LoVo (cell line): ENCODE measurements at places on chromosomes 1 and 21.

GRCh38 chr1:159900086-159900680 is at the start of gene CFAP45:
TSS of gene CFAP45 (minus strand) at chr1:159900165. CDS start at chr1:159900098, 67 bp downstream.
- DNase-seq = peak; percentile 68

DNA sequence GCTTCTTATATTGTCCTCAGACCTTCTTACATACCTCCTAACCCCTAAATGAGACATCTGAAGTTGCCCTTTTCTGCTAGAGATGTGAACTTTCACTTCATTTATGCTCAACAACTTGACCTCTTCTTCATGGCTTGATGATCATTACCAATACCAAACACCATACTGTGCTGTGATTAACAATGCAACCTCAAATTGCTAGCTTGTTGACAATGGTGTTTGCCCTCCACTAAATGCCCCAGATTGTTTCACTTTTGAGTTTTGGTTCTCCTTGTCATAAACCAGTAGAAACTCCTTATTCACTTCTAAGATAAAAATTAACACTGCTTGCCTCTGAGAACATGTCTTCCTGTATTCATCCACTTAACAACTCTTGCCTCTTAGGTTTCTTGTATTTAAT is 5.6 kb downstream of the JAK1 start:
- no peak for DNase-seq

GRCh38 chr1:52028328-52028727 is 5.3 kb downstream of the KTI12 start:
- DNase-seq = no peak

- DNase-seq = no peak
Measured at GRCh38 chr1:215665215-215665614, 98.1 kb downstream of the KCTD3 start.

- no peak for DNase-seq
Measured at GRCh38 chr1:41874903-41875411, 43.8 kb downstream of the HIVEP3 start.

- peak; percentile 29 for DNase-seq
Measured at GRCh38 chr1:113929750-113930498, 800 bp downstream of the HIPK1 start.

DNA sequence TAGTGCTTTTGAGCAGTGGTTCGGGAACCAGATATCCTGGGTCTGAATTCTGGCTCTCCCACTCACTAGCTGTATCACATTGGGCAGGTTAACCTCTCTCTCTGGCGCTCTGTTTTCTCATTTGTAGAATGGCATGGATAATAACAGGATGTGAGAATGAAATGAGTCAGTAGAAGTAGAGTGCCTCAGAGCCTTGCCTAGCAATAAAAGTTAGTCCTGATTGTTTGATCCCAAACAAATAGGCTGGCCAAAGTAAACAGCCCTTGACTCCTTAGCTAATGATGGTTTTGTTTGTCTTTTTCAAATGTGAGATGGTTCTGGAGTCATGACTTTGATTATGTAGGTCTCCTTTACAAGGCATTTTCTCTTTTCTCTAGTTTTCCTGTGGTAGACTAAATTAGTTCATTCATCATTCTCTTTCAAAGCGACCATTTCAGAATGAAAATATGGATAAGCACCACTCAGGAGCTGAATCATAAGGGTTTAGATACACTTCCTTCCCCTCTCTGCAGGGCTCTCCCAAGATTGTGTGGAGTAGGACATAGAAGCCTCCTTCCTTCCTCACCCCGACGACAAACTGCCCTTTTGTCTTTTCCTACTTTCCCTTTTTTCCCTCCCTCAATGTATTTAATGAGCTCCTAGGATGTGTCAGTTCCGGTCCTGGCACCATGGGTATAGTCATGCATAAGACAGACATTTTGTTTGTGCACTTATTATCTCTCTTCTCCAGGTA is 23.1 kb downstream of the KIAA0040 start:
- peak; percentile 88 for DNase-seq

GRCh38 chr1:7616953-7617352 is 154.1 kb upstream of the VAMP3 start:
- DNase-seq = no peak

GRCh38 chr1:98035602-98036002 is 114.8 kb upstream of the DPYD start:
- DNase-seq = no peak

DNA sequence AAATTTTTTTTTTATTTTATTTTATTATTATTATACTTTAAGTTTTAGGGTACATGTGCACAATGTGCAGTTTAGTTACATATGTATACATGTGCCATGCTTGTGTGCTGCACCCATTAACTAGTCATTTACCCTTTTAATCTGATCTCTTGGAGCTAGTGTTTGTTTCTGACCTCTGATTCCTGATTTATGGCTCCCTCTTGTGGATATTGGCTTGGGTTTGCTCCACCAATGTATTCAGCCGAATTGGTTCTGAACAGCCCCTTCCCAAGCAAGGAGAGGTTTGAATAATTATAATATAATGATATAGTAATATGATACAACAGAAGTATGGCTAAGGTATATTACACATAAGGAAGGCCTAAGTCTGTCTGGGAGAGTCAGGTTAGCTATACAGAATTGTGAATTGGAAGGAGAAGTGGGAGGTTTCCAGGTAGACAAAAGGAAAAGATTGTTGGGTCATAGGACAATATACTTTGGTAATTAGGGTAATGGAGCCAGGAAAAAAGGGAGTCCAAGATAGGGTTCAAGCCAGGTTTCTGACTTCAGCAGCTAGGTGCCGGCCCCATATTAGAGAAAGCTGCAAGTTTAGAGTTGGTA is 53.1 kb upstream of the HMCN1 start:
- peak; percentile 60 for DNase-seq
